Thoracic aorta endothelial cell (primary cell): ENCODE measurements at places on chromosomes 3 and 15. TPM values are rescaled to one million over a fixed set of nuclear protein-coding genes. Genes with fewer than 3 reads are reported as not detected.

KCNMB3 gene
- 1.5 and 1.6 TPM in 2 replicates for total RNA-seq

MCF2L2 gene
- total RNA-seq, result 0.53 and 0.86 TPM in 2 replicates

FRMD4B gene
- 146 and 164 TPM in 2 replicates for total RNA-seq

ZBTB11 gene
- total RNA-seq, result 32.7 and 35.0 TPM in 2 replicates

CRYGS gene
- total RNA-seq, result 1.7 and 2.1 TPM in 2 replicates
